H1 (cell line): ENCODE measurements at places on chromosomes 7 and 10. TPM values are rescaled to one million over a fixed set of nuclear protein-coding genes. Genes with fewer than 3 reads are reported as not detected.

GRCh38 chr7:69510114-69510513, 88.2 kb upstream of the AUTS2 start:
- DNase-seq: no peak

Gene ELN
- total RNA-seq: 5.6 and 5.9 TPM in 2 replicates

DNA sequence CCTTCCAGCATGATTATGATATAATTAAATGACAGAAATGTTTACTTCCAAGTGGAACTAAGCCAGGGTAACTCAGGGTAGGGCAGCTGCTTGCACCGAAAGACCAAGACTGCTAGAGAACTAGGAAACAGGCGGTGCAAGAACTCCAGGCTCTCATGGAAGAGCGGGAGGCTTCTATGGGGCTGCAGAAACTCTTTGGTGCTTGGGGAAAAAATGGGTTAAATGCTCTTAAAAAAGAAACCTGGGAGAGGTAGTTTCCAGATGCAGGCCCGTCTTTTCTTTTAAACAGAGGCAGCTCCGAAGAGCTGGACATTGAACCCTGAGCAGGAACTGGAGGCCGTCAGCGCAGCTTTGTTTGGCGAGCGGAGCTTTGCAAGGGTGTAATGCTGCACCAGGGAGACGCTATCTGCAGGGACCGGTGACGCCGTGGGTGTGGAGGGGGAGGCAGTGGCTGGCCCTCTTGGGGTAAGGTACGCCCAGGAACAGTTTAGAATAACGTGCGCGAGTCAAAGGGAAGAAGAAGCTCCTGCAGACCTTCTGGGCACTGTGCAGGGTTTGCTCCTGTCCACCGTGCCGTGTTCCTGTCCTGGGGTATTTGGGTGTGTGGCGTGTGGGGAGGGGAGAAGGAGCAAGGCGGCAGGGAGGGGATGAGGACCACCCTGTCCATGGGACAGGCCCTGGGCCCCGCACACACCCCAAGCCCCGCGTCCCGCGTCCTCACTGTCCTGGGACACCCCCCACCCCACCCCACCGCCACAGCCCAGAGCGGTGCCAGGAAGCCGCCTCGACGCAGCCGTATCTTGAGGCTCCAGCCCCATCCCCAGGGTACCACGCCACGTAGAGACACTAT, 59.0 kb downstream of the EGFR start:
- DNase-seq: no peak

DNA sequence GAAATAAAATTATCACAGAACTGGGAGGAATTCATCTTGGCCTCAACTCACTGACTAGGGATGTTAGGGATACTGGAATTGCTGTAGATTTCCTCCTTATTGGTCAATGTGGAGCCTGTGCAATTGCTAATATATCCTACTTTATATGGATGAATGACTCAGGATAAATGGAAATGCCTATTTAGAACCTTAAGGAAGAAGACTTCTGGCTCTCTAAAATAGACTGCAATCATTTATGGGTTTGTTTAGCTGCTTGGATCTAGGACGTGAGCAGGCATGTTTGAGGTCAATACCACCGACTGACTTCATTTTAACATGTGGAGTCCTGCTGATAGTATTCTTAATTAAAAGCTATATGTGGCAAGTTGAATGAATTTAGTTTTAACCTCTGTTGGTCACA, 1040.1 kb upstream of the LRRN3 start:
- DNase-seq: no peak

DNA sequence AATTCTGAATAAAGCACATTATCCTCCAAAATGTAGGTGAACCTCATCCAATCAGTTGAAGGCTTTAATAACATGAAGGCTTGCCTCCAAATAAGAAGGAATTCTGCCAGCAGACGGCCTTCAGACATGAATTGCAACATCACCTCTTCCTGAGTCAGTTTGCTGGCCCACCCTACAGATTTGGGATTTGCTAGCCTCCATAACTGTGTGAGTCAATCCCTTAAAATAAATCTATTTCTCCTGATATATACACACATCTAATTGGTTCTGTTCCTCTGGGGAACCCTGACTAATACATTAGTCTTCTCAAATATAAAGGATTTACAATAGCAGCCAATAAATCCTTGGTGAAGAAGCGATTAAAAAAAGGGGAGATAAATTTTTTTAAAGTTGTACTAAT, 34.8 kb upstream of the OSBPL3 start:
- no peak for DNase-seq

- DNase-seq: no peak
Measured at GRCh38 chr10:77571490-77571889, 66.1 kb downstream of the KCNMA1 start.

- DNase-seq: no peak
Measured at GRCh38 chr7:7943951-7944350, 24.6 kb upstream of the GLCCI1 start.
